ENCODE measurements at places on chromosomes 7 and 10.
A peak's percentile ranks its signal among the peaks of the same experiment; 100 is the strongest.

- no peak for DNase-seq
Observed at GRCh38 chr10:93073539-93074146, at the start of gene CYP26A1. TSS of gene CYP26A1 (plus strand) at chr10:93073893. CDS start at chr10:93073935, 42 bp downstream.

DNA sequence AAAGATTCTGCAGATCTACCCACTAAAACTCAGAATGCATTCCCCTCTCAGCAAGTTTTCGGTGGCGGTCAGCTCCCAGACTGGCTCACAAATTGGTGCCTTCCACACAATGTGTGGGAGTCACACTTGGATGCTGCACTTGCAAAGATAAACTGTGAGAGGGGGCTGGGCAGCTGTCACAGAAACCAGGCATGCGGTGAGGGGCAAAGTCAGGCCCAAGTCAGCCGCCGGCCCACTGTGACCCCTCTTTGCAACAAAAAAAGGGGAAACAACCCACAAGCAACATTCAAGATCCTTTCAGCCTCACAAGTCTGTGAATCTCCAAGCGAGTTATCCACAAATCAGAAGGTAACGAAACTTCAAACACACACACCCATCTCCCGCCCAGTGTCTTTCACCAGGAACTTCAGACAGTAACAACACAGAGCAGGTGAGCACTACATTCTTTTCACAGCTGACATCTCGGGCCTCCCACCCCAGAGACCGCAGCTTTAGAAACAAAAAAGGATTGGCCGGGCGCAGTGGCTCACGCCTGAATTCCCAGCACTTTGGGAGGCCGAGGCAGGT, 32.0 kb downstream of the SNX8 start:
- DNase-seq, result no peak

- DNase-seq, result no peak
Observed at GRCh38 chr7:51543801-51544553, 227.4 kb upstream of the COBL start.

DNA sequence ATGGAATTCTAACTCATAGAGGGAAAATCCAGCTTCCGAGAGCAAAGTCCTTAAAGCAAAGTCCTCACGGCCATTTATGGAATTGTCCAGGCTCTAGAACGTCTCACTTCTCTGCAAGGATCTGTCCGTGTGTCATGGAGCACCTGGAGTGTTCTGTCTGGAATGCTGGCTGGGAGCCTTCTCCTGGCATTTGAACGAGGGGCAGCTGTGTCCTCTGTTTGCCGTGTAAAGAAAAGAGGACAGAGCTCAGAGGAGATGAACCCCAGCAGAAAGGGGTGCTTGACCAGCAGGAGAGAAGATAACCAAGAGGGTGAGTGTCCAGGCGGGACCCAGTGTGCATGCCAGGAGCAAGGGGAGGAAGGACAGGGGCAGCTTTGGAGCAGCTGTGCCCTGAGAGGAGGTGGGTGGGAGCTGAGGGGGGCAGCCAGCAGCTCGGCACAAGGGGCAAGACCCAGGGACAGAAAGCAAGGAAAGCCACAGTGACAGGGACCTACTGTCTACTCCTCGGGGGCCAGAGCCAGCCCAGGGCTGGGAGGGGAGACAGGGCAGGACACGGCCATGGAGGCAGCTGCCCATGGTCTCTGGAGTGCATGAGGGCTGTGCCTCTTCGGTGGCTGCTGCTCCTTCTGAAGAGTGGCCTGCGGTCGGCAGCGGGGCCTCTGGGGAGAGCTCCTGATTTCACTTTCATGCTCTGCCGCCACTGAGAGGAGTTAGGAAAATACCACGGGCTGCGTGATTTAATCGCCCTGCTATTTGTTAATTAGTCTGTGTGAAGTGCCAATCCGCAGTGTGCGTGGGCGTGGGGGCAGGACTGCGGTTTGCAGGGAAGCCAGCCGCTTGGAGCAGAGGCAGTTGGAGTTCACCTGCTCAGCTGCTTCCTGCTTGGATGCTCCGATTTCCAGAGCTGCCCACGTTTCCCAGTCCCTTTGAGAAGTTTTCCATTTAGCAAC, 149.3 kb upstream of the SHH start:
- DNase-seq, result peak; percentile 29

DNA sequence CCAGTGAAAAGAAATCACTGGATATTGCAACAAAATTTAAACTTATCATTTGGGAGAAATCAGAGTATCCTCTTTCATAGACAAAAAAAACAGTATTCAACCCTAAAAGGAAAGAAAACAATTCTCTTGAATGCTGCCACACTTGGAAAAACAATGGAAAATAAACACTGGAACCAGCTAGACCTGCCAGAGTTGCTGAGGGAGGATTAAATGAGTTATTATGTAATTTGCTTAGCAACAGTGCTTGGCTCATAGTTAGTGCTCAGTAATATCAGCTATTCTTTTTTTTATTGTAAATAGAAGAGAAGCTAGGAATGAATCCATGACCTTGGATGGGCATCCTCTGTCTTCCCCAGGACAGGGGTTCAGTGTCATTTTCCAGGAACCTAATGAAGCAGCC, 11.0 kb upstream of the ZNF273 start:
- no peak for DNase-seq

- DNase-seq, result no peak
Observed at GRCh38 chr10:133315847-133316246, 7.1 kb downstream of the ZNF511 start.

- peak; percentile 91 for DNase-seq
Observed at GRCh38 chr7:73734619-73735527, 3.7 kb downstream of the ABHD11 start.

All from activated CD4-positive, alpha-beta T cell treated with anti-CD3 and anti-CD28 coated beads, Interleukin-2, Interleukin-4, amounts not matched to agents 100 ng/mL and 50 ng/mL, durations not matched to agents 16 hours and 8 hours (primary cell).